ENCODE measurements at places on chromosomes 12 and 14.
A peak's percentile ranks its signal among the peaks of the same experiment; 100 is the strongest.

- no peak for DNase-seq
Measured at GRCh38 chr12:132730353-132730752, 19.7 kb downstream of the PGAM5 start.

DNA sequence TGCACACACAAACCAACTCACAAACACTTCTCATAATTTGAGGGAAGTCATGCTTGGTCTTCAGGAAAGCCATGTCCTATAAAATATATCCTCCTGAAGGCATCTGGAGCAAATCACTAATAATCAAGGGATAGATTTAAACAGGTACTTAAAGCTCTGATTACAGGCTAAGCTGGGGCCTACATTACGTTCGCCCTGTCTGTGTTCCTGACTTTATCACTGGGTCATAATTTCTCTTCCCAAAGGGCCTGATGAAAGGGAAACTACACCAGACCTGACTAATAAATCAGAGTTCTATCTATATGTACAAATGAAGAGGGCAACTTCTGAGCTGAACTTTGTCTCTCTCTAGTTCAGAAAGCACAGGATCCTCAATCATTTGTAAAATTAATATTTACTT lies 43.9 kb upstream of the RASSF8 start:
- no peak for DNase-seq

DNA sequence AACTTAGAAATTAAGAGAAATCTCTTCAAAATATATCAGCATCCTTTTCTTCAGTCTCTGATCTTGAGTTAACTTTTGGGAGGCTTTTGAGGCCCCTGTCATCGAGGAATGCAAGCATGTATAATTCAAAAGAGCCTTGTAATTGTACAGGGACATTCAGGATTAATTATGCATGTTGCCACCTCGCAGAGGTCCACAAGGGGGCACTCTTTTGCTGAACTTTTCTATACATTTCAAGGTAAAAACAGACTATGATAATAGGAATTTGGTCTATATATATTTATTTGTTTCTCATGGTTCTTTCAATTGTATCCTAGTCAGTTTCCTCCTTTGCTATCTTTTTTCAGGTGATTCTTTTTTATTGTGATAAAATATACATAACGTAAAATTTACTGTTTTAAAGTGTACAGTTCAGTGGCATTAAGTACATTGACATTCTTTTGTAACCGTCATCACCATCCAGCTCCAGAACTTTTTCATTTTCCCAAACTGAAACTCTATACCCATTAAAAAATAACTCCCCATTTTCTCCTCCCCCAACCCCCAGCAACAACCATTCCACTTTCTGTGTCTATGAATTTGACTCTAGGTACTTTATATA lies 47.0 kb upstream of the SLC2A13 start:
- DNase-seq: peak; percentile 77

DNA sequence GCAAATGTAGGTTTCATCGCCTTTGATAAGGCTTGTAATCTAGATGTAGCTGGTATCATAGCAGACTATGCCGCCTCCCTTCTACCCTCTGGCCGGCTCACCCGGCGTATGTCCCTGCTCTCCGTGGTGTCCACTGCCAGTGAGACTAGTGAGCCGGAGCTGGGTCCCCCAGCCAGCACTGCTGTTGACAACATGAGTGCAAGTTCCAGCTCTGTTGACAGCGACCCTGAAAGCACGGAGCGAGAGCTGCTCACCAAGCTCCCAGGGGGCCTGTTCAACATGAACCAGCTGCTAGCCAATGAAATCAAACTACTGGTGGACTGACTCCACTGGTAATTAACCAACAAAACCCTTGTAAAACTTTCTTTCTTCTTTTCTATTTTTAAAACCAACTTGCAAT lies 49.0 kb upstream of the A2ML1 start:
- DNase-seq: no peak

GRCh38 chr14:43166163-43166562 lies 1340.9 kb downstream of the FSCB start:
- no peak for DNase-seq

DNA sequence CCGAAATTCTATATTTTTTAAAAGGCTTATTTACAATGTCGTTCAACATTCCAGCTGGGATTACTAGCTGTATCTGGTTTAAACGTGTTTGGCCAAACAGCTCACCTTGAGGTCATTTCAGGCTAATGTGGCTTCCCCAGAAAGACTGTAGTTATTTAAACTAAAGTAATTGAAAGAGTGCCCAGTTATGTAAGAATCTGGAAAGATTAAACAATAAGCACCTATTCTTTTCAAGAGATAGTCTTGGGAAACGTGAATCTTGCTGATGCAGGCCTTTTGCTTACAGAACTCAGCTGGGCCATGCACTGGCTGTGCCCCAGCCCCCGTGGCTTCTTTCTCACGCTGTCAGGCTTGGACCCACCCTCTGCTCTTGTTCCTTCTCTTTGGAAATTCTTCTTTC lies 24.4 kb downstream of the GLRX5 start:
- no peak for DNase-seq

DNA sequence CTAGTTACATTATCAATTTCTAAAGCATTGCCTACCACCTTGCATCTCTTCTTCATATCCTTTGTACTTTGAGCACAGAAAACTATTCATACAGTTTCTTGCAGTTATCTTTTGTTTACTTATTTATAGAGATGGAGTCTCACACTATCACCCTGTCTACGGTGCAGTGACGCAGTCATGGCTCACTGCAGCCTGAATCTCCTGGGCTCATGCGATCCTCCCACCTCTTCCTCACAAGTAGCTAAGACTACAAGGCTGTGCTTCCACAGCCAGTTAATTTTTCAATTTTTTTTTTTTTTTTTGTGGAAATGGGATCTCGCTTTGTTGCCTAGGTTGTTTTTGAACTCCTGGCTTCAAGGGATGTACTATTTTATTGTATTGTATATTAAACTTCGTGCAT lies 158.0 kb downstream of the TTC6 start:
- DNase-seq: no peak

DNA sequence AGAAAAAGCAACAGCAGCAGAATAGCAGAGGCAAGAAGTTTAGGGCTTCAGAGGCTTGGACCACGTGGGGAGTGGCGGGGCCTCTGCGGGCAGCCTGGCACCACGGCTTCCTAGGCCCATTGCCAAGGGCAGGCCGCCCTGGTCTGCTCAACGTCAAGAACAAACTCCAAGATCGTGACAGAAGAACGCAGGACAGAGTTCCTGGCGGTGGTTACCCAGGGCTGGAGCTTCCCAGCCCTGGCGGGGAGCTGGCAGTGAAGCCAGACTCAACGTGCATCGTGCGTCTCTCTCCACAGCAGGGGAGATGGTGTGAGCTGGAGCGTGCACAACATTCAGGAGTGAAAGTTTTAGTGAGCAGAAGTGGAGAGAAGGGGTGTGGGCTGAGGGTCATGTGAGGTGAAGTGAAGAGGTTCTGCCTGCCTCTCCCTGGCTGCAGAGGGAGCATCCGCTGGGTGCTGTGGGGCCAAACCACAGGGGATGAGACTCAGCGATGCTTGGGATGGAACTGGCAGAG lies 13.9 kb upstream of the CACNA2D4 start:
- no peak for DNase-seq

All from OCI-LY7 (cell line).